T-helper 17 cell (primary cell): ENCODE measurements at places on chromosomes 13 and 19.
A peak's percentile ranks its signal among the peaks of the same experiment; 100 is the strongest.

- DNase-seq: no peak
- H3K36me3 ChIP-seq: no peaks in the 10 kb centered on the region
- no peak overlapping the region for H3K27ac ChIP-seq
- H3K4me3 ChIP-seq: no peak overlapping the region
- no peaks in the 10 kb centered on the region for H3K4me1 ChIP-seq
Measured at GRCh38 chr13:100298691-100299090, 209.8 kb downstream of the PCCA start.

DNA sequence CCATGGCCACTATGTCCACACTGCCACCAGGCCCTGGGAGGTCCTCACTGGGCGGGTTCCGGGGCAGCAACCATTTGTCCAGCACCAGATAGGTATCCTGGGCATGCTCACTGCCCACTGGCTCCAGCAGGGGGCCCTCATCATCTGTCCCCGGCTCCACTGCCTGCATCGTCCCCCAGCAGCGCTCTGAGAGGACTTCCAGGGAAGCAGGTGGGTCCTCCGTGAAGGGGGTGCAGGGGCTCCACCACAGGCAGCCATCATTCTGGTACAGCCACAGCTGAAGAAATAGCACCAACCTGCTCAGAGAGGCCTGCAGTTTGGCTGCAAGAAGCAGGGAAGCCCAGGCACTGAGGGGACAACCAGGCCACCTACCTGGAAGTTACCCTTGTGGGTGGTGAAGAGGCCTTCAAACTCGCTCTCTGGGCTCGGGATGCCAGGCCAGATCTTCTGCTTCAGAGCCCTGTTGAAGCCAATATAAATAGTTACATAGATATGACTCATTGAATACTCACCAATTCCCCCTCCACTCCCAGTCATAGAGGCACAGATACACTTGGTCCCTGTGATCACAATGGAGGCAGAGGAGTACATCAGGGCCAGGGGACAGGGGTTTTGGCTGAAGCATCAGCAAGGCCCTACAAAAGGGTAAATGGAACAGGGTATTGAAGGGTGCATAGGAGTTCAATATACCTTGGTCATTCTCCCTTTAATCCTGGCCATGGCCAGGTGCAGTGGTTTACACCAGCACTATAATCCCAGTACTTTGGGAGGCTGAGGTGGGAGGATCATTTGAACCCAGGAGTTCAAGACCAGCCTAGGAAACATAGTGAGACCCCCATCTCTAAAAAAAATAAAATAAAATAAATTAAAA, 4.1 kb downstream of the SWSAP1 start:
- DNase-seq: no peak
- H3K4me1 ChIP-seq: peaks cover 34% of the 10 kb centered on the region
- no peak overlapping the region for H3K4me3 ChIP-seq
- peak overlapping the region; percentile 57 for H3K27ac ChIP-seq
- H3K36me3 ChIP-seq: peaks cover 2% of the 10 kb centered on the region
- H3K27me3 ChIP-seq: peaks cover 13% of the 10 kb centered on the region

DNA sequence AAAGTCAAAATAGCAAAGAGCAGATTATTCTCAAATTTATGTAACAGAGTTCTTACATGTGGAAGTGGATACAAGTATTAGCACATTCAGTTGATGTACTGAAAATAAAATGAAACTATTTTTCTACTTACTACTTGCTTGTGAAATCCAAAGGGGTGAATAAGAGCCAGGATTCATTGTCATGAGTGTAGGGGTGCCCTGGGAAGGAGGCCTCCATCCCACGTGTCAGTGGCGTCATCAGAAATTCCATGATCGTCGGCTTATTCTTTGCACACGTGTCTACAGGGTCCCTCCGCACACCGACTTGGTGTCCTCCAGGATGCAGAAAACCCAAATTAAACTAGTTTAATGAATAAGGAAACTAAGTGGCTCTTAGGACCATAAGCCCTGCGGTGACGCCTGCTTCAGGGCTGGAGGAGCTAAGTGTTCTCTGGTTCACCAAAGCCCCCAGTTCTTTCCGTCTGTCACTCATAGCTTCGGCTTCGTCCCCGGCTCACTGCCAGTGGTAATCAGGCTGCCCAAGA, 55.5 kb downstream of the IRS2 start:
- H3K27me3 ChIP-seq: peaks cover 32% of the 10 kb centered on the region
- no peak overlapping the region for H3K4me3 ChIP-seq
- H3K36me3 ChIP-seq: peaks cover 6% of the 10 kb centered on the region
- peaks cover 15% of the 10 kb centered on the region for H3K4me1 ChIP-seq

- peak overlapping the region; percentile 60 for H3K4me3 ChIP-seq
- peaks cover 4% of the 10 kb centered on the region for H3K36me3 ChIP-seq
Measured at GRCh38 chr19:45778010-45778661, 4.2 kb downstream of the DMPK start.

DNA sequence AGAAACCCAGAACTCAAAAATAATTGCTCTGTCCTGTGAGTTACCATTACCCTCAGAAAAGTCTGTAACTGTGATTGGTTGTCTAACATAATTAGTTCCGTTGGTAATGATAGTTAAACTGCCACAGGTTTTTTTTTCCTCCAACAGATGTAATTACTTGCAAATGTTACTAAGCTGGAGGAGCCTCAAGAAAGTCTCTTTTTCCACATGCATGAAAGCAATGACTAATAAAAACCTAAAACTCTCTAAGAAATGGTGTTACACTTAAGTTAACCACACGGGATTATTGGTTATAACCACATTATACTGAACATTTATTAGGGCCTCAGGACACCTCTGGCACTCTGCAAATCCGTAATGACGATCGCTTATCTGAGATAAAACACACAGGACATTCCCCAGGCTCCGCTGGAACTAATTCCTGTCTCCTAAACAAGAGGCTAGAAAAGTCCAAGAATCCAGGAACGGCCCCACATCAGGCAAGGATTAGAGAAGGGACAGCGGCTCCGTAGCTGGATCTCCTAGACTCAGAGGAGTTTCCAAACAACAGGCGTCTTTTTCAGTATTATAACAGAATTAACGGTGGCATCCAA, 753 bp downstream of the ZNF235 start:
- H3K4me3 ChIP-seq: peak overlapping the region; percentile 88
- no peaks in the 10 kb centered on the region for H3K27me3 ChIP-seq
- DNase-seq: no peak
- H3K4me1 ChIP-seq: peaks cover 11% of the 10 kb centered on the region

DNA sequence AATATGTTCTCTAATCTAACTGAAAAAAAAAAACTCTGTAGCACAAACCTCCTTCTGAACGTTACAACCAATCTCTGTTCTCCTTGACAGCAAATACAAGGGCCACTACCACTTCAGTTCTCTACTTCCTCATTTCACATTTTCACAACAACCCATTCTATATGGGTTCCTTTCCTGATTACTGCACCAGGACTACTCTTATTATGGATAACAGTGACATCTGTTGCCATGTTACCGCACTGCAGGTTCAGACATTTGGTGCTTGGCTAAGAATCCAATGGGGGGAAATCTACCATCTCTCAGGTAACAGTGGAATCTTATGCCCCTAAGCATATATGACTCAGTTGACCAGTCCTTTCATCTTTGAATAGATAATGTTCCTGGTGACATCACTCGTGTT, 11.6 kb upstream of the FPR3 start:
- H3K4me1 ChIP-seq: no peaks in the 10 kb centered on the region
- no peak for DNase-seq
- peaks cover 32% of the 10 kb centered on the region for H3K27me3 ChIP-seq
- no peak overlapping the region for H3K27ac ChIP-seq
- no peaks in the 10 kb centered on the region for H3K36me3 ChIP-seq

DNA sequence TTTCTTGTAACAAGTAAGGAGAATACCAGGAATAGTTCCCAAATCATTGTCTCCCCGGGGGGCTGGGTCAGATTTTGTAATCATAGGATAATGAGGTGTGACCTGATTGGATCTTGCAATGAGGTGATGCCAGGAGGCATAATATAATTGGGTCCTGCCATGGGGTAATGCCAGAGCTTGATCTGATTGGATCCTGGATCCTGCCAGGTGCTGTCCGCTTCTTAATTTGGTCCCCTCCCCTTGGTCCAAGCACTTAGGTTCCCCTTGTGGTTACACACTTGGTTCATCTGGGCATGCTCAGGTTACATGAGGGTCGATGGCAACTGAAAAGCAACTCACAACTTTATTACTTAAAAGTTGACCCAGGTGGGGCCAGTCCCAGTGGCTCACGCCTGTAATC, 20.1 kb downstream of the RASL11A start:
- H3K27ac ChIP-seq: no peak overlapping the region
- no peak overlapping the region for H3K4me3 ChIP-seq
- peaks cover 19% of the 10 kb centered on the region for H3K4me1 ChIP-seq
- H3K36me3 ChIP-seq: no peaks in the 10 kb centered on the region

DNA sequence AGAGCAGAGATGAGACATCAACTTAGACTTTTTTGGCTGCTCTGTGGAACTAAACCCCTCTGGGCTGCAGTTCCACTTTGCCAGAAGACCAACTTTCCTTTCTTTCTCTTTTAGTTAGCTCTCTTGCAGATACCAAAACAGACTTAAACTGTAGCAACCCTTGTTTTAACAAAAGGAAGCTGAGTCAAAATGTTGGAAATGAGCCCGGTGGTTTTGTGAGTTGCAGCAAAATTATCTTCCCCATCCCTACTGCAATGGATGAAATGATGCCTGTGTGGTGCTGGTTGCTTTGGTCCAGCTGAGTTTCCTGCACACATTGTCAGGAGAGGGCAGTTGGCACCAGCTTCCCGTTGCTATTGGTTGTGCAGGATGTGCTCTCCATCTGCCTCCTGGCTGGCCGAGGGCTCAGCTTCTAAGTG, 115.3 kb downstream of the LRCH1 start:
- H3K36me3 ChIP-seq: peaks cover 5% of the 10 kb centered on the region
- H3K4me3 ChIP-seq: peak overlapping the region; percentile 87
- DNase-seq: no peak
- peaks cover 31% of the 10 kb centered on the region for H3K4me1 ChIP-seq
